ELR (cell line): ENCODE measurements at places on chromosomes 6 and 20.
A peak's percentile ranks its signal among the peaks of the same experiment; 100 is the strongest.

GRCh38 chr6:14584450-14584849 lies 466.9 kb downstream of the CD83 start:
- peak; percentile 15 for DNase-seq

DNA sequence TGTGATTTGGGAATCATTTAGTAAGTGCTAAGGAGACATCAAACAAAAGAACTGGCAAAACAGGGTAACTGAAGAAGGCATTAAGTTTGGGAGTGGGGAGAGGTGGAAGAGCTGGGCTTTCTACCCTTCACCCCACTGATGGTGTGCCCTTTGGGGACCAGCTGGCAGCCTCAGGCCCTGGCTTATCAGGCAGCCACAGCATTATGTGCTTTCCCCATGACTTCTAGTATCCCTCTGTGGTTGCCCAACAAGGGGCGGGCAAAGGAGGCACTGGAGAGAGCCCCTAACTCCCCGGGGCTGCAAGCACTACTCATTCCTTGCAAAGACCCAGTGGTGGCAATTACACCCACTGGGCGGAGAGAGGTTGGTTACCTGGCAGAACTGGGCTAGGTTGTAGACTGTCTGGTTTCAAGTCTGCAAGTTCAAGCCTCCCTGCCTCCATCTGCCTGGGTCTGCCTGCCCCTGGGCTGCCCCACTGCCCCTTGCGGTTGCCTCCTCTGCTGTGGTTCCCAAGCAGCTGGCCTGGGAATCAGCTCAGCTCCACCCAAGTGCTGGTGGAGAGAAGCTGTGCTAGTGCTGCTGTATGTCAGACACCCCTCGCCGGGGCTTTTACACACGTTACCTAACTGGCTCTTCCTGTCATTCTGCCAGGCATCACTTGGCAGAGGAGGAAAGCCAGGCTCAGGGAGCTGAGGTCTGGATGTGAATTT lies 29.9 kb downstream of the KCNK5 start:
- no peak for DNase-seq

GRCh38 chr6:5446362-5447075 lies 185.2 kb downstream of the FARS2 start:
- DNase-seq: peak; percentile 69

DNA sequence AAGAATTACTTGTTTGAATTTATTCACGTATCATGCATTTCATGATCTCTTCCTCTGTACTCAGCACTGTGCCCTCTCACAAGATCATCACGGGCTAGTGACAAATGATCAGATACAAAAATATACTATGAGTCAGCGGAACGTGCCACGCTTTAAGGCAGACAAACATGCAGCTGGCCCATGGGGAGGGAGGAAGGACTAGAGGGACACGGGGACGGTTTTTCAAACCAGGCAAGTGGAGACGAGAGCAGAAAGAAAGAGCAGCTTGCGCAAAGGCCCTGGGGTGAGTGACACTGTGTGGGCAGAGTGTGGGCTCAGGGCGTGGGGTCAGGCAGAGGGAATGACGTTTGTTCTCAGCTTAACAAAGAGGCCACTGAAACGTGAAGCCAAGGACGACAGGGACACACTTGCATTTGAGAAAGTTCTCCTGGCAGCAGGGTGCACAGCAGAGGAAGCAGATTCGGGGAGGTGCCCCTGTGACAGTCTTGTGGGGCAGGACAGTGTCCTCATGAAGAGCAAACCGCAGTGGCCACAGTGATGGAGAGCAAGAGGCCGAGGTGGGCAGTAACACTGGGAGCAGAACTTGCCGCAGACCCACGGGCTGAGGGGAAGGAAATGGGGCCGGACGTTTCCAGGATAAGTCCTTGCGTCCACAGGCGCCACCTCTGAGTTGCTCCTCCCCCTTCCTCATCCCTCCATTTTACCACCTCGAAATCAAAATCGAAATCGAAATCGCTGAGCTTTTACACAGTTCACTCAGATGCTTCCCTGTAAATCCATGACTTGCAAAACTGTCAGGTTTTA lies 6.9 kb upstream of the RPS6KA2 start:
- peak; percentile 7 for DNase-seq

- no peak for DNase-seq
These were observed 71.7 kb downstream of the PLAGL1 start for GRCh38 chr6:143936347-143936746.

GRCh38 chr20:36584018-36584481 lies 10.7 kb downstream of the TGIF2 start:
- DNase-seq: no peak

- no peak for DNase-seq
These were observed 166.8 kb upstream of the CST7 start for GRCh38 chr20:24782301-24782700.

DNA sequence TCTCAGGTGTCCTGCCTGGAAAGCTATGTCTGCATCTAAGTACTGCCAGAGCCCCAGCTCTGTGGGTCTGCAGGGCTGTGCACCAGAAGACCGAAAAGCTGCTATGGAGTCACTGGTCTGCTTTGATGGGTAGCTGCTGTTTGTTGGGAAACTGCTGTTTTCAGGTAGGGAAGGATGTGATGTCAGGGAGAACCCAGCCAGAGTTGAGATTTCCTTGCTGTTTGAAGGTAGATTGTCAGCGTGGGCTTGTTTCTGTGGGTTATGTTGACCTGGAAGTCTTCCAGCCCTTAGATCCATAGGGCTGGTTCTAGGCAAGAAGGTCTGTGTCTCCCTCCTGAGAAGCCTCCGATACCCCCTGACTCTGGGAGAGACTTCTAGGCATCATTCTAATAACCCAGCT lies 12.2 kb upstream of the SHLD1 start:
- DNase-seq: no peak

DNA sequence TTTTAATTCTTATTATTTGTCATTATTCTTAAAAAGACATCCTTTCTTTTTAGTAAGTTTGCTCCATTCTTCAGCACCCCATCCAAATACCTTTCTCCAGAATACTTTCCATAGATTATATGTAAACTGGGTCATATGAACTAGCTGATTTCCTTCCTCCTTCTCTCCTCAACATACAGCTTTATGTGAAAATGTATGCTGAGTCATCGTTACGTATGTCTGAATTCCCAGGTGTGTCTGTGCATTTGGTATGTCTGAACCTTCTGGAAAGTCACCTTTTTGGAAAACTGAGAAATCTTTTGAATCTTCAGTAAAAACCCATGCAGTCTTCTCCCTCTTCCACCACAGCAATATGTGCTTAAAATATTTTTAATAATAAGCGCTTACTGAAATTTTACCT lies 264.5 kb downstream of the EYA4 start:
- no peak for DNase-seq

- no peak for DNase-seq
These were observed 163.6 kb downstream of the SLC16A10 start for GRCh38 chr6:111250791-111251354.

GRCh38 chr6:31908791-31909190 lies 6.9 kb upstream of the ZBTB12 start:
- peak; percentile 77 for DNase-seq

DNA sequence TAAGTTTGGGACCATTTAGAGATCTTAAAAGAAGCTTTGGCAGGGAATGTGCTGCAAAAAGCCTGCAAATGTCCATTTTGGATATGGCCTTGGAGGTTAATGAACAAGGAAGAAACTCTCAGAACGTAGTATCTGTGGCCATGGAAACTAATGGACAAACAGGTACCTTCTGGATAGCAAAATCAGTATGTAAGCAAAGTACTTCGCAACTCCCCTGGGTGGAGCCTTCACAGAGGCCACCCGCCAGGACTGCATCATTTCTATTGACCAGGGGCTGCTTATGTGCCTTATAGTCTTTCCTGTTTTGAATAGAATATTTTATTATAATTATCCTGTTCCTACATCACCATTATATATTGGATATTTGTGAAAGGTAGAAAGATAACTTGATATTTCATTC lies 510.8 kb upstream of the SYNCRIP start:
- DNase-seq: no peak

DNA sequence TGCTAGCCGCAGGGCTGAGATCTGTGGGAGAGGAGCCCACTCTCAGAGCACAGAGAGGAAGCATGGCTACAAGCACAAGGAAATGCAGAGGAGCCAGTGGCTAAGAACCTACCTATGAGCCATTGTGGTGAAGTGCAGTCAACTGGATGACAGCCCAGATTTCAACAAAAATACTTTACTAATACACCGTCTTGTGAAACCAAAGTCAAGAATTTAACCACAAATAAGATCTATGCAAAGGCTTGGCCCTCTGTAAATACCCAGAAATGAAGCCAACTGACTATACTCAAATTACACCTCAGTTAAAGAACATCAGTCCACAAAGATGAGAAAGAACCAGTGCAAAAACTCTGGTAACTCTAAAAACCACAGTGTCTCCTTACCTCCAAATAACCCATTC lies 40.1 kb upstream of the PTCHD4 start:
- peak; percentile 40 for DNase-seq

DNA sequence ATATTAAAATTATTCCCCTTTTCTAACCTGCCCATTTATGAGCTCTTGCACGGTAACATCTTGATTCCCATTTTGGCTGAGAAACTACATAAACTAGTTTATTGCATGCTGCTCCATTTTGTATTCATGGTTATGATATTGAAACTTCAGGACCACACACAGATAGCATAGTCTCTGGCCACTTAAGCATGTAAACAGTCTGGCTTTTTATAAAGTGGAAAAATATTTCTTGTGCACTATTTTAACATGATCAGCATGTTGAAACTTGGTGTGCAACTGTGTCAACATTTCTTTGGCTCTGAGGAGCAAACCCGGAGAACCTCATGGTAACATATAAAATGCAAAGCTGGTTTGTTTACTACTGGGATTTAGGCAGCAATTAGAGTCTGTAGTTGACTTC lies 70.7 kb downstream of the SLX4IP start:
- DNase-seq: no peak

DNA sequence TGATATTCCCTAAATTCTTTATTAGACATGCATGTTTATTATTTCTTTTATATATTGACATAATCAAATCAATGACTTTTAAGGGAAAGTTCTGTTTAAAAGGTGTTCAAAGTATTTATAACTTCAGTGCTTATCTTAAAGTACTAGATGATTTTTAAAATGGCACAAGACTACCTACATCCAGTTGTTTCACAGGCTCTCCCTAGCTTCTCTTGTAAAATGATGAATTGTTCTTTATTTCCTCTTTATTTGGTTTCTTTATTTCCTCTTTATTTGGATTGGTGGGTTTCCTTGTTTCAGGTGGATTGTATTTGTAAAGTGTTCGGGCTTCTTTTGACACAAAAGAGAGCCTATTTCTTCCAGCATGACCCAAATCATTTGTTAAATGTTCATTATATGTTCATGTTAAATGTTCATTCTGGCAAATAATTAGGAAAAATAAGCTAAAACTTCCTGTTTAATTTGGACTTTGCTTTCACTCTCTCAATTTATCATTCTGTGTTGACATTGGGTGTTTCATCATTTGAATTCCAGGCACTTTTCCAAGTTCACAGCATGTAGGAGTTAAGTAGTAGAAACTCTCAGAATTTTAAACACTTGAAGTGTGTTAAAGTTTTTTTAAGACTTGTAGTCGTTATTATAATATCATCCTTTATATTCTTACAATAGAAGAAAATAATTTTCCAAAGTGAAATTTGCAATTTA lies 24.6 kb downstream of the MLIP start:
- DNase-seq: peak; percentile 5

GRCh38 chr20:13098720-13099355 lies 90.1 kb downstream of the SPTLC3 start:
- DNase-seq: no peak

DNA sequence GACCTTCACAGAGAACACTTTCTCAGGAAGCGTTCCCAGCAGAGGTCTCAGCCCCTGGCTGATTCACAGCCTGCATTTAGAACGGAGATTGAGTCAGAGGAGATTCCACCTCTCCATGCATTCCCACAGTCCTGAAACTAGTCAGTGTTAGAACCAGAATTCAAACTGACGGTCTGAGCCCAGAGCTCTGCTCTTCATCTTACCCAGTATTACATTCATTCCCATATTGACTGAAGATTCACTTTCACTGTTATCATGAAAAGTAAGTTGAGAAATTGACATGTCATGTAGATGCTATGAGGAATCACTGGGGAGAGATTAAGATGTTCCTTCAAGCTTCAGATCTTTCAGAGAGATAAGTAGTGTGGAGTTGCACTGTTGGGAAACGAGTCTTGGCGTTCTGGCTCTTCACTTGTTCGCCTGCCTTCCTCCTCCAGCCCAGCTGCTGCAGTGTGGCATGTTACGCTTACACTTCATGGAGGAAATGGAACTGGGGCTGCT lies 28.3 kb downstream of the MAS1 start:
- peak; percentile 76 for DNase-seq

DNA sequence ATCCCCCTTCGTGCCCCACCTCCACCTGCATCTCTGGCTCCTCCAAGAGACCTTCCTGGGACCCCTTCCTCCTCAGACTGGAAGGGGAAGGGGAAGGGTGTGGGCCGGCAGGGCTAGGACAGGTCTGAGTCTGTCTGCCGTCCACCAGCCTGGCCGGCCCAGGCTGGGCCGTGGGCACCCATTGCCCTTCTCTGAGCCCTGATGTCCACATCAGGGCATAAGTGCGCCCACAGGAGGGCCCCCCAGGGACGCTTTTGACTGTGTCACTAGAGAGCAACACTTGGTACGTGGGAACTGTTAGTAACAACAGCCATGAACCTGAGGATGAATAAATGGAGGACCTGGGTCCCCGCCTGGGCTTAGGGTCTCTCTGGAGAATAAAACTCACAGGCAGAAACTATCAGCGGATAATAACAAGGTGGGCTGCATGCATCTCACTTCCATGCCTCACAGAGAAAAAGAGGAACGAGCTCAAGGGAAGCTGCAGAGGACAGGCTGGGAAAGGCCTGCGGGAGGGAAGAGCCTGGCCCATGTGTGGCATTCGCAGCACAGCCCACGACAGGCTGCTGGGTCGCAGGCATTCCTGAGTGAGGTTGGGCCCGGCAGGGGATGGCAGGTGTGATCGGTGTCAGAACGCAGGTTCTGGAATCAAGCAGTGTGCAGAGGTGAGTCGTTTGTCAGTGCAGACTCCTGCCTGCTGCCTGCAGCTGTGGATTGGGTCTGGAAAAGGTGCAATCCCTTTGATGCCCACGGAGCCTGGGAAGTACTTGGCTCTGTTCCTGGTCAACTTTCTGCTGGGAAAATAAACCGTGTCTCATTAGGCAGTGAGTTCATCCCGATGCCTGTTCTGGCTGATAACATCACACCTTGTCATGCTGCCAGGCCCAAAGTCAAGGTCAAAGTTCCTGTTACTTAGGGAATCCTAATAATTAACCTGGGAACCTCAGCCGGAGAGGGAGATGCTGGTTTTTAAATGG lies 60.9 kb downstream of the BCAS4 start:
- DNase-seq: peak; percentile 12

GRCh38 chr6:5112066-5112799 lies 27.1 kb downstream of the PPP1R3G start:
- DNase-seq: peak; percentile 90

GRCh38 chr6:119296036-119297035 lies 53.2 kb downstream of the MAN1A1 start:
- DNase-seq: no peak
